ENCODE measurements at places on chromosomes 16 and 17.

GRCh38 chr17:33942414-33942813, 312.7 kb upstream of the CCL2 start:
- DNase-seq, result peak; percentile 81

DNA sequence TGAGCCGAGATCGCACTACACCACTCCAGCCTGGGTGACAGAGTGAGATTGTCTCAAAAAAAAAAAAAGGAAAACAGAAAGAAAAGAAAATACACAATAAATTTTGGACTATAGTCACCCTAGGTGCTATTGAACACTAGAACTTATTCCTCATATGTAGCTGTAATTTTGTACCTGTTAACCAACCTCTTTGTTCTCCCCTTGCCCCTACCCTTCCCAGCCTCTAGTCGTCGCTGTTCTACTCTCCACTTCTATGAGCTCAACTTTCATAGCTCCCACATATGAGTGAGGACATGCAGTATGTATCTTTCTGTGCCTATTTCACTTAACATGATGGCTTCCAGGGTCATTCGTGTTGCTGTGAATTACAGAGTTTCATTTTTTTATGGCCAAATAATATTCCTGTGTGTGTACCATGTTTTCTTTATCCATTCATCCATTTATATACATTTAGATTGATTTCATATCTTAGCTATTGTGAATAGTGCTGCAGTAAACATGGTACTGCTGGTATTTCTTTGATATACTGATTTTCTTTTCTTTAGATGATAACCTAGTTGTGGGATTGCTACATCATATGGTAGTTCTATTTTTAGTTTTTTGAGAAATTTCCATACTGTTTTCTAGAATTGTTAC, 28.3 kb downstream of the VPS35L start:
- DNase-seq, result peak; percentile 20

DNA sequence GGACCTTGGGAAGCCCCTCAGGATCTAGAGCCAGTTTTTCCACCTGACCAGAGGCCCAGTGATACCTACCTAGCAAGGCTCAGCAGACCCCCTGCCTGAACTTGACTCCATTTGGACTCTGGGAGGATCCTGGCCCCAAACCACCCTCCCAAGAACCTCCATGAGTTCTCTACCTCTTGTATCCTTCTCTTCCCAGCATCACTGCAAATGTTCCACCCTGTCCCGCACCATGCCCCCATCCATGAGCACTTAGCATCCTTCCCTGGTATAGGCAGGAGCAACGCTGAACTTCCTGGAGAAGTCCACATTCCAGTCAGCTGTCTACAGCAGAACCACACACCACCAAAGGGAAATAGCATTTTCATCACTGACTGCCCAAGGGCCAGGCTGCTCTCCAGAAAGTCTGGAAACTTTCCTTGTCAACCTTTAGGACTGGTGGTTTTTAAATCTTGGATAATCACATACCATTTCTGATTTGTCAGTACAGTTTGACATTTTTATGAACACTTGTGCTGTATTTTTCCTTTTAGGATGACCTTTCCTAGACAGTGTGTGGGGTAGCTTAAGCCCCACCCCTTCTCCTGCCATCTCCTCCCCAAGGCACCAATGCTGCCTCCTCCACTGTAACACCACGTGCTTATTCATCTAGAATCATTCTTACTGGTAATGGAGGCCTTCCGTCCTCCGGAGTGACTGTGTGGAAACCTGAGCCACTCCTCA, 13.9 kb downstream of the EIF4A3 start:
- no peak for DNase-seq

DNA sequence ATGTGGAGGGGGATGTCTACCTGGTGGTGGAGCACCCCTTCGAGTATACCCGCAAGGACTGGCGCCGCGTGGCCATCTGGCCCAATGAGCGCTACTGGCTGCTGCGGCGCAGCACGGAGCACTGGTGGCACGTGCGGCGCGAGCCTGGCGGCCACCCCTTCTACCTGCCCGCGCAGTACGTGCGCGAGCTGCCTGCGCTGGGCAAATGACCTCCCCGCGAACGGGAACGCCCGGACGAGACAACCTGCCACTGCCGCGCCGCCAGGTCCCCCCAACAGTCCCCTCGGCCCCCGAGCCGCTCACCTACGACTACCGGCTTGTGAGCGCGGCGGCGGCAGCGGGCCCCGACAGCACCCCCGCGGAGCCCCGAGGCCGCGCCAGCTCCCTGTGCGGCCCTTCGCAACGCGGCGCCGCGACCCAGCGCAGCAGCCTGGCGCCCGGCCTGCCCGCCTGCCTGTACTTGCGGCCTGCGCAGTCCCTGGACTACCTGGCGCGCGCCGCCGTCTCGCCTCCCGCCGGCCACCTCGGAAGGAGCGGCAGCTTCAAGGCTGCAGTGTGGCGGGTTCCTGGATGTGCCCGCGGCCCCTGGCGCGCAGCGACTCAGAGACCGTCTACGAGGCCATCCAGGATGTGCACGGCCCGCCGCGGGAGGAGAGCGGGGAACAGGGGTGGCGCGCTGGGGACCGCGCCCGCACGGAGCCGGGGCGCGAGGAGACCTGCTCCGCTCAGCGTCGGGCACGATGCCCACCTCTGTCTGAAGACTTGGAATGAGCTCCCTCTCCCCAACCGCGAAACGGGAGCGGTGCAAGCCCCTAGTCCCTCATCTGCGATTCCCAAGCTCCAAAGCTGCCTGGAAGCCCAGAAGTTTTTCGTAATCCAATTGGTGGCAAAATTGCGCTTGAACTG, 48.7 kb upstream of the AMZ2 start:
- DNase-seq, result peak; percentile 29

DNA sequence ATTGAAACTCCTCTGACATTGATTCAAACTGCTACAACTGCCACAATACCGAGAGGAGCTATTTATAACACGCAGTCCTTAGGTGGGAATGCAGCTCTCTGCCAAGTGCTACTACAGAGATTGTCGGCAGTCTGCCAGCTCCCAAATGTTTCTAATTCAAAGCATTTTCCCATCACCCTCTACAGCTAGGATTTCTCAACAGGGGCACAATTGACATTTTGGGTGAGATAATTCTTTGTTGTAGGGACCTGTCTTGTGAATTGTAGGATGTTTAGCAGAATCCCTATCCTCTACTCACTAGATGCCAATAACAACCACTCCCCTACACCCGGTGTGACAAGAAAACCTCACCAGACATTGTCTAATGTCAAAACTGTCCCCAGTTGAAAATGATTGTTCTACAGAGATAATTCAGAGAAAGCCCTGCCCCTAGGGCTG, 7.8 kb upstream of the N4BP1 start:
- DNase-seq, result no peak

- no peak for DNase-seq
These were observed 110.2 kb downstream of the C16orf78 start for GRCh38 chr16:49483651-49484450.

DNA sequence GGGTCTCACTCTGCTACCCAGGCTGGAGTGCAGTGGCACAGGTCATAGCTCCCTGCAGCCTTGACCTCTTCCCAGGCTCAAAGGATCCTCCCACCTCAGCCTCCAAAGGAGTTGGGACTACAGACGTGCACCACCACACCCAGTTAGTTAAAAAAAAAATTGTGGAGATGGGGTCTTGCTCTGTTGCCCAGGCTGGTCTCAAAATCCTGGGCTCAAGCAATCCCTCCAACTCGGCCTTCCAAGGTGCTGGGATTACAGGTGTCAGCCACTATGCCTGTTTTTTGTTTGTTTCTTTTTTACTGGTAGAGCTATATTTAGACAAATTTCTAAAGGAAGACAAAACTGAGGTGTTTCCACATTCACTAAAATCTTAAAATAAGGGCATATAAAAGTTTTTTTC, 1.7 kb downstream of the CMTR2 start:
- DNase-seq, result no peak

GRCh38 chr17:15742051-15742795, 10.1 kb downstream of the TBC1D26 start:
- DNase-seq, result no peak

GRCh38 chr16:10297341-10298006, 88.4 kb upstream of the ATF7IP2 start:
- DNase-seq, result no peak

DNA sequence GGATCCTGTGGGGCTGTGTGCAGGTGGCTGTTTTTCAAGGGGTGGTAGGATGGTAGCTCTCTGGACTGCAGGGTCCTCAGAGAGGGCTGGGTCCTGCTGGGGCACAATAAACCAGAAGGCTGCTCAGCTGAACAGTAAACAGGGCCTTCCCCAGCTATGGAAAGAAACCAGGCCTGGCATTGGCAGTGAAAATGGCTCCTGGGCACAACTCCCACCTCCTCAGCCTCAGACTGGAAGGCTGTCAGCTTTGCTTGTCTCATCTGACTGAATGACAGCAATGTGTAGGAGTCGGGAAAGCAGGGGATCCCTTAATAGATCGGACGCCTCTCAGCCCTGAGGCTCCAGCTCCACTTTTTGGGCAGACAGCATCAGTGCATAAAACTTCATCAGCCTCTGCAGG, 59.8 kb upstream of the NLRP1 start:
- no peak for DNase-seq

GRCh38 chr16:27287051-27287811, 18.7 kb upstream of the NSMCE1 start:
- DNase-seq, result no peak

DNA sequence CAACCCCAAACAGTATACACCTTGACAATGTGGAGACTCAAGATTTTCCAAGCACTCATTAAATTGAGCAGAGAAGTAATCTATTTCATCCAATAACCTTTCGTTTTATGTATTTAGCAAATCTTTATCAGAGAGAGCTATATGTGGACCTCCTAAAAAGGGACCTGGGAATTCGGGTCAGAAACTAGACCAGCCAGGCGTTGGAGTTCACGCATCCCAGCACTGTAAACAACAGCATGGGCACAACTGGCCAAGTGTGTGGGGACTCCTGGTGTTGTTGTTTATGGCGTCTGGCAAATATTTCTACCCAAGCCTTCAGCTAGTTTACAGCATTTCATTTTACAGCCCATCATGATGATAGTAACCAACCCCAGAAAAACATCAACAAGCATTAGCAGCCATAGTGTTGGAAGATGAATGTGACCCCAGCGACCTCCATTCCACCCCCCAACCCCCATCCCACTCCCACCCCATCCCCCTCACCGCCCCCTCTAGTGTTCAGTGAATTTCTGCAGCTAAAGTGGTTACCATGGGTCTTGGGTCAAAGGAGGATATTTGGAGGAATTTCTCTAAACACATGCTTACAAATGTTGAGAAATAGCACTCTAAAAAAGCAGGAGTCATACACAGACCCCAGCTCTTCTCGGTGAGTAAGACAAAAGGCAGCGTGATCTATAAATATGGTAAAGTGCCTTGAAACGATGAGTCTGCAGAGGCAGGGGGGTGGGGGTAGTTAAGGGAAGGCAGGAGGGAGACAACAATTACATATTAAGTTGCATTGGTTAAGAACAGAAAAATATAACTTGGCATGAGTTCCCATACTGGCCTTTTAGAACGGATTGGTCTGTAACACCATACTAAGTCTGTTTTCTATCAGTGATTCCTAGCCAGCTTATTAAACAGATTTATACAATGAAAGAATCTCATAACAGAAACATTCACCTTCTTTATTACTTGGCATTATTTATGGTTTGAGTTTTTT, 91.4 kb upstream of the TBX2 start:
- no peak for DNase-seq

DNA sequence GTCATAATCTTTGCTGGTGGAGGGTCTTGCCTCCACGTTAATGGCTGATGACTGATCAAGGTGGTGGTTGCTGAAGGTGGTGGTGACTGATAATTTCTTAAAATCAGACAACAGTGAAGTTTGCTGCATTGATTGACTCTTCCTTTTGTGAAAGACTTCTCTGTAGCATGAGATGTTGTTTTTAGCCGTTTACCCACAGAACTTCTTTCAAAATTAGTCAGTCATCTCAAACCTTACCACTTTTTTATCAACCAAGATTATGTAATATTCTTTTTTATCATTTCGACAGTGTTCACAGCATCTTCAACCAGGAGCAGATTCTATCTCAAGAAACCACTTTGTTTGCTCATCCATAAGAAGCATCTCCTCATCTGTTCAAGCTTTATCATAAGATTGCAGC, 5.9 kb downstream of the UQCRC2 start:
- DNase-seq, result no peak

DNA sequence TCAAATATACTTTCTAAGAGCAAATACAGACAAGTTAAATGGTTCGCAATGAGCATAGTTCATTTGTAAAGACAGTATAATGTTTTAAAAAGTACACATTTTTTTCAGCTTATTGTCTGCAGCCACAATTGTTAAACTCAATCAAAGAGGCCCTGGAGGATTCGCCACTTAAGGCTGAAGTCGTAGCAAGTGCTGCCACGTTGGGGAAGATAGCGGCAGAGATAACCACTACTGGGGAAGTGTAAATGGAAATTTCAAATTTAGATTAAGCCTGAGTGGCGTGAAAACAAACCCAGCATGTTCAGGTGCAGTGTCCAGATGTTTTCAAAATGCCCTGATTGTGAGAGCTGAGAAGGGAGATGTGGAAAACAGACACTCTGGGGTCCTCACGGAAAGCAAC, 8.4 kb downstream of the PMP22 start:
- DNase-seq, result no peak

DNA sequence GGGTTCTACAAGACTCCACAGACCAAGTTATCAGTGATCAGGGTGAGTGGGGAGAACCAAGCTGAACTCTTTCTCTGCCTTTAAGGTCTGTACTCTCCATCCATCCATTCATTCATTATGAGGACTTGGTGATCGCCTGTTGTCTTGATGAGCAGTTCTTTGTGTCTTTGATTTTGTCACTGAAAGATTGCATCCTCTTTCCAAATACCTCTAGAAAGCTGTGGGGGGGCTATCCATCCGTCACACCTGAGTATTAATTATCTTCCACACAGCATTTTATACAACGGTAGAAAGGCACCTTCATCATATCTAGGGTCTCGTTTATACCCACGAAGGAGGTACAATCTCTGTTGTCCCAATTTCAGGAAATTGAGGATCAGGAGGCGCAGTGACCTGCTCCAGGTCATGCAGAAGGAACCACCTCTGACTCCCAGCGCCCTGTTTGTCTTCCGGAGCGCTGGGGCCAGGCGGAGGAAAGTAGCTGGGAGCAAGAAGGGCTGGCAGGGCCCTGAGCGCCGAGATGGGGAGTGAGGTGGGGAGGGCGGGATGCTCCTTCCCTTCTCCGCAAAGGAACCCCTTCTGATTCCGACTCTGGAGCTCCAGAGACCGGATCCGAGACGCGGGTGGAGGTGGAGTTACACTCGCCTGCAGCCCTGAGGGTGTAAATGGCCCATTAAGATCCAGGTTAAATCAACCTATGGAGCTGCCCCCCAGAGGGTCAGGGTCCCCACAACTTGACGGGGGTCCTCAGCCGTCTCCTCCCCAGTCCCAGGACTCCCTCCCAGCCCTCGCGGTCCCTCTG, 605 bp upstream of the ABAT start:
- DNase-seq, result no peak

Data from common myeloid progenitor, CD34-positive (primary cell).